NCI-H2081 (cell line): ENCODE measurements at places on chromosomes 2 and 18.

- no peak for DNase-seq
These were observed 200.3 kb upstream of the ID2 start for GRCh38 chr2:8481463-8482009.

DNA sequence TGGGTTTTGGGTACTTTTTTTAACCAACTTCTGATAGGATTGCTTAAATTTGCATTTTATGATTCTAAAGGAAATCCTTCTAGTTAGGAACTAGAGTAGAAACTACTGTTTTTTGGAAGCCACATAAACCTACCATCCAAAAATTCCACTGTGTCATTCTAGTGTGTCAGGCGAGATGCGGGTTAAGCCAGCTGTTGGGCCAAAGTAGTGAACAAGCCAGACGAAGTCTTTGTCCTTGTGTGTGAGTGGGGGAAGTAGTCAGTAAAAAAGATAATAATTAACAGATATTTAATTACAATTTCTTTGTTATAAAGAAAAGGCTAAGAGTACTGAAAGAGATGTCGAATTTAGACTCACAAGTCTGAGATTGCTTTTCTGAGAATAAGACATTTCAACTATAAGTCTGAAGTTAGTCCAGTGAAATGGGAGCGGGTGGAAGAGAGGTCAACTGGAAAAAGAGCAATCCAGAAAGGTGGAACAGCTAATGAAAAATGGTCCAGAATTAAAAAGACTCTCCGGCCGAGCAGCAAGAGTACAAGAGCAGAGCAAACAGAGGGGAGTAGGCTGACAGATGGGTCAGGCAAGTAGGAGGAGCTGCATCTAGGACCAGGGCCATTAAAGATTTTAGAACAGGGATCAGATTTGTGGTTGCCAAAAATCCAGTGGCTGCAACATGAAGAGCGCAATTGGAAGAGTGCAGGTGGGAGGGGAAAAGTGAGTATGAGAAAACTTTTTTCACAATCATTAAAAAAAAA lies 1.5 kb downstream of the EPB41L5 start:
- DNase-seq = no peak

- DNase-seq = no peak
These were observed 74.8 kb downstream of the AKAIN1 start for GRCh38 chr18:5122272-5122671.

GRCh38 chr2:38765551-38765950 lies 12.5 kb upstream of the GEMIN6 start:
- no peak for DNase-seq

GRCh38 chr2:603869-604268 lies 73.3 kb downstream of the TMEM18 start:
- DNase-seq = no peak

DNA sequence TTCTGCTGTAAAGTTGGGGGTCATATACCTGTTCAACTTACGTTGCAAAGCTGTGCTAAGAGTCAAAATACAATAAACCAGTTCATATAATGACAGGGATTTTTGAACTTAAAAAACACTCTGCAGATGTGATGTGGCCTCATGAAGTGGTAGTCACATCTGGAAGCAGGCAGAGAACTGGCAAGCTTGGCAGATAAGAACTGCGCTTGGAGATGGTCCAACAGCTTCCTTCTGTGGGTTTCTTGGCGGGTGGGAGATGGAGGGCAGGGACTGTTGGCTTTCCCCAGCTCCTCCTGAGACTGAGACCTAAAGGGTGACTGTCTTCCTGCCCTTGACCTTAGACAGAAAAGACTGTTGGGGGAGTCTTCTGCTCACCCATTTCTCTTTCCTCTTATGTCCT lies 140.4 kb downstream of the CTIF start:
- no peak for DNase-seq

DNA sequence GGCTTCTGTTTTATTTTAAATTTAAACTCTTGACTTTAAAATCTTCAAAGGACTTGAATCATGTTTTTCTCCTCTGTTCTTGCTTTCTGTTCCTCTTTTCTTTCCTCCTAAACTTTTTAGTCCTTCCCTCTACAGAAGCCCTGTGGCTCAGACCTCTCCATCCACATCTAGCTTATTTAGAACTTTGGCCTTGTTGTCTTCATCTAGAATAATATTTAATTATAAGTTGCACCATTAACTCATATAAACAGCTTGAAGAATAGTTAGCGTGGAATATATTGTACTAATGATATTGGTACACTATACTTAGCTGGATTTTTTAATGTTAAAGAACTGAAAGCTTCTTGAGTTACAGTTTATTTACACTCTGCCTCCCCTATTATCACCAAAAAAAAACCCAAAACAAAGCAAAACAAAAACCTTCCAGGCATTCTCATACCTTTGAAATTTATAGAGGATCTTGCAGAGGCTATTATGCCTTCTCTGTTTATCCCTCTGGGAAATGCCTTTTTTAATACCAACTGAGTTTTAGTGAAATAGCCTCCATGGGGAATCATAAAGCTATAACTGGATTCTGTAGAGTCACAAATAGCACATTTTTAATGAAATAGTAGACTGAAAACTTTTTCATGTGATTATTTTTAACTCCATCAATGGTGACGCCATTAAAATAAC lies 9.2 kb upstream of the CCDC141 start:
- no peak for DNase-seq

- no peak for DNase-seq
These were observed 25.0 kb downstream of the SFT2D3 start for GRCh38 chr2:127726158-127726880.

DNA sequence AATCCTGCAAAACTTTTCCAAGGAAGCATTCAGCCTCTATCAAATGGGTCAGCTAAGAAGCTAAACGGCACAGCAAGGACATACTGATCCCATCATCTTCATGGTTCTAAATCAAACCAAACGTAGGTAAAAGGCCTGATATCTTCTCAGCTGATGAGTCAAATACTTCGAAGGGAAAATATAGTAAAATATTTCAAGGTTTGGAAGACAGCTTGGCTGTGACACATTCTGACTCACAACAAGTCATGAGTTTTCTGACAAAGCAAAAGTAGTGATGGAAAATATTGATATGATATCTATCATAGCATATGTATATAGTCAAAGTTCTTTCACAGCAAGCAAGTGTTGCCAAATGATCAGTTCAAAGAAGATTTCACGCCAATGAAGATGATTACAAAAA lies 31.5 kb downstream of the DOCK10 start:
- DNase-seq = no peak

GRCh38 chr2:43542285-43542933 lies 53.4 kb downstream of the THADA start:
- DNase-seq = peak; percentile 50

DNA sequence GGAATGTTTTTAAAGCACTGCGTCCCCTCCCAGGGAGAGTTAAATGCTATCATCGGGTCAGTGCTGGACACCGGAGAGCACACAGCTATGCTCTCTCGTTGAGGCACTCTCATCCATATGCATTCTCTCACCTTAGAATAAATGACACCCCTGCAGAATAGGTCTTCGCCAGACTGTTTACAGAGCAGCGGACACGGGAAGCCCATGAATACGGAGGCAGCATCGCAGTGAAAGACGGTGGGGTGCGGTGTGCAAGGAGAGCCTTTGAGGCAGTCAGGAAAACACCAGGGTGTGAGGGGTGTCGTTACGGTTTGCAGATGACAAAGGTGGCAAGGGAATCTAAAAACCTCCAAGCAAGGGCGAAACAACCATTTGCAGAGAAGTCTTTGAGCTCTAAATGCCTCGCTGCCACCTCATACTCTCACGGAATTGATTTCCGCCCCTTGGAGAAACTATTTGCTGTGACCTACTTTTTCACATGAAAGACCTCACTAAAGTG lies 169.2 kb upstream of the FHL2 start:
- DNase-seq = no peak

DNA sequence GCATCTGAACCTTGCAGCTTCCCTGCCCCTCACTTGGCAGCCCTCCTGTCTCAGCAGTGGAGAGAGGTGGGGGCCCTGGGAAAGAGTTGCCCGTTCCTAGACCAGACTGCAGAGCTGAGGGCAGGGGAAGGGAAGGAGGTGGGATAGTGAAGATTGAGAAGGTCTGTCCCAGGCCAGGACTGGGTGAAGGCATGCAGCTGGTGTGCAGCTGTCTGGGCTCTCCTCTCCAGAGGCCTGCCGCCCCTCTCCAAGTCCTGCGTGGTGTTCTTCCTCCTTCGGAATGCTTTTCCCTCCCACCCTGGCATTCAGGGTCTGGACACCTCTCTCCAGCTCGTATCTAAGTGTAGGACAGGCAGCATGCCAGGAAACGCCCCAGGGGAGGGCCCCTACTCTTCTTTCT lies 323.5 kb downstream of the CELF4 start:
- no peak for DNase-seq

- peak; percentile 79 for DNase-seq
These were observed 1.2 kb downstream of the CPSF3 start for GRCh38 chr2:9424447-9425164.

DNA sequence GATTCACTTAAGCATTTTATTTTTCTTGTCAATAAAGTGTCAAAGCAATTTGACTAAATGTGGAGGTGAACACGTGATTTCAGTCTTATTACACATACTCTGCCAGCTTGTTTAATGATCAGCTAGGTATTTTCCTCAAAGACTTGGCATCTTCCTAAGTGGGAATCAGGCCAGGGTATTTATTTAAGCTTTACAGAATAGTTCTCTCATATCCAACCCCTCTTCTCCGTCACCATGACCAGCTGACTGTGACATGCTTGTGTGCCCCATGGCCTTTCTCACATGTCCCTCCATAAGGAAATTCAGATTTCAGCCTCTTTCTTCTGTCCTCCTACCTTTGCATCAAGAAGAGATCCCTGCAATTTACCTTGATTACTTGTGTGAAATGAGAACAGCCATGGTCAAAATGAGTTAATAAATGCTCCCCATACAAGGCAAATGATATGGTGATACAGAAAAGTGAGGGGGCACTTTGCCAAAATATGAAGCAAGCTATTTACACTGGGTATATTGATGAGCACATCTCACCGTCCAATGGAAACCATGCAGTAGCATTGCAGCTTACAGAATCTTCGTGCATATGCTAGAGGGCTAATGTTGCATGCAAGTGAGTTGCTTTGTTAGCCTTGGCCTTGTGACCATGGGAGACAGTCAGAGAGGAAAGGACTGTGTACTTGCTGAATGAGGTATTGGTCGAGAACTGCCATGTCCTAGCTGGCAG lies 202.2 kb downstream of the RNF152 start:
- DNase-seq = peak; percentile 8

DNA sequence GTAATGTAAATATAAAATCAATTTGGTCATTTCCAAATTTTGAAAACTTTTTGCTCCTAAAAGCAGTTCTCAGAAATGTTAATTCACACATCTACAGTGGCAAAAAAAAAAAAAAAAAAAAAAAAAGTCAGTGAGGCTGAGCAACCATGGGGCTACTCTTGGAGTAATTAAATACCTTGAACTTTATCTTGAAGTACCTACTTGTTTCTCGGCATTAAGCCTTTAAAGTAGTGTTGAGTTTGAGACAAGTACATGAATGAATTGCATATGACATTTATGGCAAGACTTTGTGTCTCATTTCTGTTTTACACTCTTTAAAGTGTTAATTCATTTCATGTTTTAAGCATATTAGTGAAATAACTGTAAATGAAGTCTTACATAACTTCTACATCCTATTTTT lies 613.3 kb downstream of the XIRP2 start:
- no peak for DNase-seq

DNA sequence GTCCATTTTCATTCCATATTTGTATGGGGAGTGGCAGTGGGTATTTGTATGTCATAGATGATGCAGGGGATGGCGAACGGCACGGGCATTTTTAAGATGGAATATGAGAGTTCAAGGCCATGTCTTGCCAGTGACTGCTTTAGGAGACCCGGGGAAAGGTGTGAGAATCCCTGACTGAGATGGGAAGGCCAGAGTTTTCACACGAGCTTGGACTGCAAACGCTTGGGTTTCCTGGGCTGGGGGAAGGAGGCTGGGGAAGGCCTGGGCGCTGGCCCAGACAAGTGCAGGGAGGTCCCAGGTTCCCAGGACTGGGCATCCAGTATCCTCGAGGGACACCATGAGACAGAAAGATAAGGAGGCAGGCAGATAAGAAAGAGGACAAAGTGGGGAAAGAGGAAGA lies 35.2 kb downstream of the CNGA3 start:
- DNase-seq = no peak

- no peak for DNase-seq
These were observed 786 bp downstream of the POLE4 start for GRCh38 chr2:74959106-74959751.

GRCh38 chr2:220847589-220847988 lies 724.5 kb downstream of the EPHA4 start:
- DNase-seq = no peak

DNA sequence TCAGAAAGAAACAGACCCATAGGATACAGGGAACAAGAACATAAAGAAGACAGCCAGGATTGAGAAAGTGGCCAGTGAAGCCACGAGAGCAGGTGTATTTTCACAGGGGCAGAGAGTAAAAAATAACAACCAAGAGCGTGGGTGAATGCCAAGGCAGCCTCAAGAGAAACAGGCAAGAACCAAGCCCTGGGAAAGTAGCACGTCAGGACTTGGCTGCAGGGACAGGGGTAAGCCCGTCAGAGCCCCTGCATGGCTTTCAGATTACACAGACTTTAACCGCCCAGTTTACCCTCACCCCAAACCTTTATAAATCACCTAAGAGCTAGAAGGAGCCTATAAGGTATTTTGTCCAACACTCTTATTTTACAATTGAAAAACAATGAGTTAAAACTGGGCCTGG lies 43.7 kb downstream of the ARL4C start:
- DNase-seq = no peak

DNA sequence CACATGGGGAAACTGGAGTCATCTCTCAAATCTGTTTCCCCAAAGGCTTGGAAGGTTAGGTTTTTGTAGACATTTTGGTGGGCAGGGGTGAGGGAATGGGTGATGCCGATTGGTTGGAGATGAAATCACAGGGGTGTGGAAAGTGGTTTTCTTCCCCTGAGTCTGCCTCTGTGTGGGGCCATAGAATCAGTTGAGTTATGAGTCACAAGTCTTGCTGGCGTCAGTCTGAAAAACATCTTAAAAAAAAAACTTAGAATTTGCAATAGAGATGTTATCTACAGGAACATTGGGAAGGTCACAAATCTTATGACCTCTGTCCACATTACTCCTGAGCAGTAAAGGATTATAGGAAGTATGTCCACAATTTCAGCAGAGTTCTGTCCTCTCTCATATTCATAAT lies 314.6 kb downstream of the CNTNAP5 start:
- DNase-seq = no peak

DNA sequence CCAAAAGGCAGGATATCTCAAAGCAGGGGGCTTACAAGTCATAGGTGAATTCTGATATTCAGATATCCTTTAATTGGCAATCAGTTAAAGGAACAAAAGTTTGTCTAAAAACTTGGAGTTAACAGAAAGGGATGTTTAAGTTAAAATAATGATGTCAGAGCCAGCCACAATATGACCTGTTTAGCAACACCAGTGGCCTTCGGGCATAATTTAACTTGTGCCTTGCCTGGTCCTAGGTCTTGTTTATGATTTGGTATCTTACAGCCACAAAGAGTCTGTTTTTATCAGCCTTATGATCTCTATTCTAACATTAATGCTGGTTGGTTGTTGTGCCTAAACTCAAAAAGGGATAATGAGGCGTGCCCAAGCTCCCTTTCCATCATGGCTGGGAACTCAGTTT lies 252.9 kb downstream of the RNF152 start:
- DNase-seq = no peak

- no peak for DNase-seq
These were observed 132.3 kb upstream of the PELI1 start for GRCh38 chr2:64276417-64277095.

- DNase-seq = no peak
These were observed 149.0 kb downstream of the IKZF2 start for GRCh38 chr2:213002383-213002782.
